Effector memory CD4-positive, alpha-beta T cell (primary cell): ENCODE measurements at places on chromosomes 12 and 14.

GRCh38 chr12:29971446-29971845 is 187.7 kb upstream of the TMTC1 start:
- DNase-seq = no peak

GRCh38 chr14:65817011-65817410 is 404.5 kb downstream of the FUT8 start:
- no peak for DNase-seq

DNA sequence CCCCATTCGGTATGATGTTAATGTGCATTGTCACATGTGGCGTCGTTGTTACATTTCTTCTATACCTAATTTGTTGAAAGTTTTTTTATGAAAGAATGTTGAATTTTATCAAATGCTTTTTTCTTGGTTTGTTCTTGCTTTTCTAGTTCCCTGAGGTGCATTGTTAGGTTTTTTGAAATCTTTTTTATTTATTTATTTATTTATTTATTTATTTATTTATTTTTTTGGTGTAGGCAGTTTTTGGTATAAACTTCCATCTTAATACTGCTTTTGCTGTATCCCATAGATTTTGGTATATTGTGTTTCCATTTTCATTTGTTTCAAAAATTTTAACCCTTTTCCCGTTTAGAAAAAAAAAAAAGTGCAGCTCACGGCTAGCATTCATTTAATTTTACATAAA is 121.1 kb upstream of the HMGA2 start:
- no peak for DNase-seq

DNA sequence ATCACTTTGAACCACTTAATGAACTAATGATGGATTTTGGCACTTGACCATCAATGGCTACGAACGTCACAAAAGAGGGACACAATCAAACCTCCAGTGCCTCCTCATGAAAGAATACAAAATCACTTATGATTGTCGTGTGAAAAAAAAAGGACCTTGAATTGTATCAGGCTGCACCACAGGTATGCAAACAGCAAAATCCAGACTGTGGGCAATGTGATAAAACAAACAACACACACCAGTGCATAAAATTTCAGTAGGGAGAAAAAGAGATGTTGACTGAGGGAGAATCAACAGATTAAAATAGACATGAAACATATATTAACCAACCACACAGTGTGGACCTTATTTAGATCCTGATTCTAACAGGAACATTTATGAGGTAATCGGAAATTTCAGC is 2.6 kb downstream of the TSPAN8 start:
- no peak for DNase-seq

GRCh38 chr14:72906879-72907278 is 13.0 kb upstream of the DPF3 start:
- no peak for DNase-seq

DNA sequence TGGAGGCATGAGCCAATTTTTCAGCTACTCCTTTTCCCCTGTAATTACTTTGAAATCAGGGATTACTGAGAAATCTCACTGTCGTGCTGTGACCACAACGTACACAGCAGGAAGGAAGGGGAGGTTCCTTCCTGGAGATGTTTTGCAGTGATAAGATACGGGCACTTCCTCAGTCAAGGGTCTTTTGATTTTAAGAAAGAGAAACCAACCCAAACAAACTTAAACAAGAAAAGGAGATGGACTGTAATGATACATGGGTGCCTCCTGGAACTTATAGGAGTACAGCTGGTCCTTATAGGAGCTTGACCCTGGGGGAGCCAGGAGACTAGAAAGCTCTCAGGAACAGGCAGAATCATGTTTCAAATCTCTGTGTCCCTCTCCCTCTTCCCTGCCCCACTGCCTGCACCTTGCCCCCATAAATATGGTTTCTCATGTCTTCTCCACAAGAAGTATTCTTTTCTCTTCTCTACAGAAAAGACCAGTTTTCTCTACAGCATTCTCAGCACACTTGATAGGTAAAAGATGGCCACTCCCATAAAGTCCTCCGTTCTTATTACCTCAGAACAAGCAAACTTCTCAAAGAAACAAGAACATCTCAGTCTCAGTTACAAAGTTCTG is 281.1 kb upstream of the AMIGO2 start:
- peak; percentile 30 for DNase-seq

DNA sequence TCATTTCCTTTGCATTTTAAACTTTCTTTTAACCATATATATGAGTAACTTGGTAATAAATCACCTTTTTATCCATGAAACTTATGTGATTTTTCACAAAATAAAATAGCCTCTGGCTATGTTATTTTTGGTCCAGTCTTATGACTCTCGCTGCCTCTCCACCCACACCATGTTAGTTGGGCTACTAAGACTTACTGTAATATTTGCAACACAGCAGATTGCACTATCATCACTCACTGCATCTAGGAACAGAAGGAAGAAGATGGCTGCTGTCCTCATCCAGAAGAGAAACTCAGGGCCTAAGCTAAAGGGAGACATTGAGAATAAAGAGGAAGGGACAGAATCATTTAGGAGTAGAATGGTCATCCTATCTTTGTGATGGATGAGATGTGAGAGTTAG is 12.6 kb upstream of the B4GALNT3 start:
- no peak for DNase-seq

- DNase-seq = no peak
These were observed 15.7 kb upstream of the FIGNL2 start for GRCh38 chr12:51863933-51864832.

DNA sequence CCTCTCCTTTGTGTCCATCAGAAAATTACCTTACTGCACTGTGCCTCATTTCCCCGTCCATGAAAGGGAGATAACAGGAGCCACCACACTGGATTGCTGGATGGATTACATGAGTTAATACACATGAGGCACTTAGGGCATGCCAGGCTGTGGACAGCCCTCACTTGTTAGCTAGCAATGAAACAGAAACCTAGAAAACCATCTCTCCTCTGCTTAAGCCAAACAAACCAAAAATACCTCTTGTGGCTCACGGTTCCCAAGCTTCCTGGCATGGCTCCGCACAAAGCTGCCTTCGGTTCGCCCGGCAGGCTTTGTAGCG is 660 bp upstream of the HCFC2 start:
- no peak for DNase-seq

DNA sequence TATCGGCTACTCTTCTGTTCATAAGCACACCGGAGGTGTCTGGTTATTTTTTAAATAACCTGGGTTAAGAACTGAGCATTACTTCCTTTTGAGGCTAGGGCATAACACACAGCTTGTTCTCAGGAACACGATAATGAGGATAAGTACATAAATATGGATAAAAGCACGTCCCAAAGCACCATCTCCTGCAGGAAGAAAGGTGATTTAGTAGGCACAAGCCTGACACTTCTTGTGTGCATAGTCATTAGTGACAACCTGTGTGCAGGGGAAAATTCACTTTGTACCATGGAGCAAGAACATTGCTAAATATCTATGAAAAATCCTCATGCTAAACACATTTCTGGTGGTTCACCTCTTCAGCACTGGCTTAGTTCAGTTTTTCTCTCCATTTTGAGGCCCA is 166.5 kb downstream of the SNAPC1 start:
- no peak for DNase-seq
